Thyroid gland (tissue), 4 donors: ENCODE measurements at places on chromosomes 3 and 15.

DNA sequence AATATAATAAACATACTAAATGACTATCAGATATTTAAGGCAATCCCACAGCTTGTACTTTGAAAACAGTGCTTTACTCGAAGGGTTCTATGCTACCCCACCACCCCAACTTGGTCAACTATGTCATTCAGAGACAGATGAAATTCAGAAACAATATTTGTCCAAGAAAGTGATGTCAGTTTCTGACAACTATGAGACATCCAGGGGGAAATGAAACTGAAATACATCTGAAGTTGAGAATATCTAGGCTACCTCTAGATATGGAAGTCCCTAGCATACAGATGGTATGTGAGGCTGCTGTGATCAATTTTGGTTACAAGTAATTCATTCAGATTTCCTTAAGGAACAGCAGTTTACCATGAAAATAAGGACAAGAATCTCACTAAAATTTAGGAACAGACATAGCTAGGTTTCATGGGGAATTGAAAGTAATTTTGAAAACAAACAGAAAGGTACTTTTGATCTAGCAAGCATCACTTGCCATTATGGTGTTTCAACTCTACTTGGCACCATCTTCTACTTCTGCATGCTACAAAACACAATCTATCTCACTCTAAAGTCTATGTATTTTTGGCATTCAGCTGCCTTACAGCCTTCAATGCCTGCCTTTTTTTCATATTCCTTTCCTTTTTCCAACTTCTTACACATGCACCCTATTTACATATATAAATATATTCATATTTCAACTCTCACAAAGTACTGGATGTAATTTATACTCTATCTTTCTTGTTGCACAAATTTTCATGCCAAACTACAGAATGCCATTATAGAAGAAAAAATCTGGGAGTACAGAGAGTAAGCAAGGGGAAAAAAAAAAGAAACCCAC lies 21.7 kb downstream of the ATG3 start:
- H3K4me1 ChIP-seq = no peaks in the 10 kb centered on the region
- no peak overlapping the region for H3K27ac ChIP-seq
- peaks cover 15% of the 10 kb centered on the region for H3K36me3 ChIP-seq
- DNase-seq = no peak
- no peak overlapping the region for H3K4me3 ChIP-seq
- no peaks in the 10 kb centered on the region for H3K27me3 ChIP-seq

GRCh38 chr15:50064673-50065072 lies 54.4 kb downstream of the ATP8B4 start:
- DNase-seq = no peak
- no peaks in the 10 kb centered on the region for H3K4me1 ChIP-seq
- H3K4me3 ChIP-seq = no peak overlapping the region
- no peaks in the 10 kb centered on the region for H3K27me3 ChIP-seq

DNA sequence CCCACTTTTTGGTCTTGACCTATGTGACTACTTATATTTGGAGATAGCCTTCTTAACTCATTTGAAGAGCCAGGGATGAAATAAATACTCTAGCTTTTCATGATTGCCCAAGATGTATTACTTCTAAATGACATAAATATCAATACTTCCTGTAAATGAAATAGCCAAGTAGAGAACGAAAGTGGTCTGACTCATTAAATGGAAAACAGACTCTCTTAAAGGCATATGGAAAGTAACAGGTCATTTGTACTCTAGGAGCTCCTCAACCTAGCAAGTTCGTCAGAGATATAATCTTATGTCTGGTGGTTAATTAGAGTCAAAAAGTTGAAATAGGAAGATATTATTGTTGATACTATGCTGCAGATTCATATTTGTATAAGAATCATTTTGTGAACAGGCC lies 1105.4 kb downstream of the TUSC7 start:
- H3K27ac ChIP-seq = no peak overlapping the region
- no peaks in the 10 kb centered on the region for H3K36me3 ChIP-seq
- no peak for DNase-seq
- no peak overlapping the region for H3K4me3 ChIP-seq
- H3K27me3 ChIP-seq = no peaks in the 10 kb centered on the region

DNA sequence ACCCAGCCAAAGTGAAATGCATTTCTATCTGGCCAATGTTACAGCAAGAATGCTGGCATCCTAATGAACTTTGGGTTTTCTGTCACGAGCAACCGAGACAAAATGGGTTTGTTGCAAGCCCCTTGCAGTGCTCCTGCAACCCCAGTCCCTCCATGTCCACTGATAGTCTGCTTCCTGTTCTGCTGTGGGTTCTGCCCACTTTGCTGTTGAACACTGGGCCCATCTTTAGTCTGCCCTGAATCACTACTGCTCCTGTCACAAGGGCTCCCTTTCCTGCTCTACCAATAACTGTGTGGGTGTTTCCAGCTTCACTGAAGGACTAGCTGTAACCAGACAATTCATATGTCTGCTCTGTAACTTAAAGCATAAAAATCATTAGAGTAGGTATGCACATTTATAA lies 12.7 kb upstream of the OXSR1 start:
- H3K27me3 ChIP-seq = no peaks in the 10 kb centered on the region
- H3K36me3 ChIP-seq = no peaks in the 10 kb centered on the region
- H3K4me3 ChIP-seq = no peak overlapping the region
- peaks cover 10% of the 10 kb centered on the region for H3K4me1 ChIP-seq

- H3K36me3 ChIP-seq = no peaks in the 10 kb centered on the region
- H3K4me1 ChIP-seq = no peaks in the 10 kb centered on the region
- no peaks in the 10 kb centered on the region for H3K27me3 ChIP-seq
- H3K4me3 ChIP-seq = no peak overlapping the region
Observed at GRCh38 chr3:196517162-196517800, 2.1 kb upstream of the SMCO1 start.

DNA sequence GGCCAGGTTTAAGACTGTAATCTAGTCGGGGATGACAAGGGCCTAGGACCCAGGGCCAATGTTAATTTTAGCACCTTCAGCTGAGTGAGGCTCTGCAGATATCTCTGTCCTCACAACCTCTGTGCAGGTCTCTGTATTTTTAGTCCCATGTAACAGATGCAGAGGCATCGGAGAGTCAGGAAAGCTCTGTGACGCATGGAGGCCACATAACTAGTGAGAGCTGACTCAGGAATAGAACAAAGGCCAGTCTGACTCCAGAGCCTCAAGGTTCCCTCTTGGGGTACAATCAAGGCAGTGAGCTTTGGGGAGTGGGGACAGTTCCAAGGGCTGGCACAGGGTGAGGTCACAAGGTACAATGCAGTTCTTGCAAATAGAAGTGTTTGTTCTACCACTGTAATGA lies 31.0 kb downstream of the FSTL1 start:
- H3K36me3 ChIP-seq = no peaks in the 10 kb centered on the region
- H3K4me3 ChIP-seq = no peak overlapping the region
- H3K27ac ChIP-seq = no peak overlapping the region
- DNase-seq = no peak
- H3K4me1 ChIP-seq = peaks cover 13% of the 10 kb centered on the region

DNA sequence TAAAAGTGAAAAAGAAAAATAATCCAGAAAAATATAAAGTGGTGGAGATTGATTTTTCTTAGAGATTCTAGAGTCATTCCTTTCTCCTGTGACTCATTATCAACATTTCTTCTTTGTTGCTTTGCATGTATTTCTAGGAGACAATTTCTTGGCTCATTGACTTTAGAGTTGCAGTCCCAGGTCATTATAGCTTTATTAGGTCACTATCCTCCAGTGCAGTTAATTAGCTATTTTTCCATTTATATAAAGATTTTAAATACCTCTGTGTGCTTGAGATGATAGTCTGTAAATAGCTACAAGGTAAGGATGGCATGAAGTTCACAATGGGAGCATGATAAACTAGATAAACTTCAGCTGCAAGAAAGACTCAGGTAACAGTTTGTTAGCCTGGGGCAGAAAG lies at the start of gene OR4F15:
TSS of gene OR4F15 (plus strand) at position 301 of the 400 bp plus-strand sequence. CDS start 5,985 bp downstream, outside the sequence.
- DNase-seq = no peak
- H3K27me3 ChIP-seq = no peaks in the 10 kb centered on the region
- no peak within 1 kb of the TSS for H3K4me3 ChIP-seq
- no peaks in the 10 kb centered on the region for H3K4me1 ChIP-seq
- H3K27ac ChIP-seq = no peak within 1 kb of the TSS
- H3K36me3 ChIP-seq = no peaks in the 10 kb centered on the region

DNA sequence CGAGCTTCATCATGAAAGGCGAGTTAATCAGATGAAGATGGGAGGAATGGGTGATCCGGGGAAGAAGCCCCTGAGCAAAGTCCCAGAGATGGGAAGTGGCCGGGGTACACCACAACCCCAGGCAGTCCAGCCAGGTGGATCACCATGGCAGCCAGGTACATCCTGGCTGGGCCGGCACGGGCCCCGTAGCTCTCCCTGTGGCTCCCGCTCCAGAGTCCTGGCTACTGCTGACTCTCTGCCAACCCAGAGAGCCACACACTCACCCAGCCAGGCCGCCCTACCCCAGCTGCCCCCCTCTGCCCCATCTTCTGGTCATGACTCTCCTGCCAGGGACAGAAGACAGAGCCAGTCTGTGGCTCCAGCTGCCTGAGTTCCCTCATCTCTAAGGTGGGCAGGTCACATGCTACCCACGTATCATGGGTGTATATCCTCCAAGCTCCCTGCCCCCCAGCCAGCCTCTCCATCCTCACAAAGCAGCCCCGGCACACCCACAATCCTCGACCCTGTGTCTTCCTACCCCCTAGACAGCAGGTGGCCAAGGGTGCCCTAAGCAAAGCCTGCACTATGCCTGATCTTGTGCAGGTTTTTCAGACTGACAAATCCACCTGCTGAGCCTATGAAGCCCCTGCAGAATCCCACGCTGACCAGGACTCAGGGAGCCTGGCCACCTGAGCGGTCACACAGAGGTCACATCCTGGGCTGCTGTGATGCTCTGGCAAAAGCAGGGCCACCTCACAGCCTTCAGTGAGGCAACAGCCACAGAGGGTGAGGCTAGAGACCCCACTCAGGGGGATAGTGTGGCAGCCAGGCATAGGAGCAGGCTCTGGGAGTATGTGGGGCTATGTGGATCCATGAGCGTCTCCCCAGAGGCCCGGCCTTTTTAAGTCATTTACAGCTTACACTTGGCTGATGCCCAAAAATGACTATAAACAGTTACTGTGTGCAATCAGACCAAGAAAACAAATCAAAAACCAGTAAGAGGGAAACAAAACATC lies 13.2 kb downstream of the XXYLT1 start:
- no peaks in the 10 kb centered on the region for H3K27me3 ChIP-seq
- no peak overlapping the region for H3K27ac ChIP-seq
- DNase-seq = no peak
- H3K36me3 ChIP-seq = no peaks in the 10 kb centered on the region
- no peak overlapping the region for H3K4me3 ChIP-seq

- H3K4me1 ChIP-seq = no peaks in the 10 kb centered on the region
- H3K4me3 ChIP-seq = no peak overlapping the region
- no peaks in the 10 kb centered on the region for H3K36me3 ChIP-seq
- no peaks in the 10 kb centered on the region for H3K27me3 ChIP-seq
Observed at GRCh38 chr3:132911741-132912415, 126.3 kb upstream of the TMEM108 start.

GRCh38 chr3:126896968-126897367 lies 85.9 kb upstream of the PLXNA1 start:
- no peak for DNase-seq
- no peak overlapping the region for H3K27ac ChIP-seq
- H3K4me1 ChIP-seq = no peaks in the 10 kb centered on the region
- H3K4me3 ChIP-seq = no peak overlapping the region
- H3K27me3 ChIP-seq = no peaks in the 10 kb centered on the region

DNA sequence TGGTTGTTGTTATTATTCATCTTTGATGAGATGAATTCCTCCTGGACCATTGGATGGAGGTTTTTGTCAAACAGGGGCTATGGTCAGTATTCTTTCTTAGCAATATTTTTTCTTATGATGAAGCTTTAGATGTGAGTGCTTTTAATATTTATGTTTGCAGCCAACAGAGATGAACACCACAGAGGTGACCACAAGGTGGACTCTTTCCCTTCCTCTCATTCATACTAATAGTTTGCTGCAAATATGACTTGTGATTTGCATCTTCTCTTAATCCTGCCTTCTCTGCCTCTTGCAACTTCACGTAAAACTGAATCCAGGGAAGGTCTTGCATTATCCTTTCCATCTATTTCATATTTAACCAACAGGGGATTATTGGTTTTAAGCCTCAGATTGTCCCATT lies 473.1 kb upstream of the UBE2E2 start:
- H3K4me1 ChIP-seq = no peaks in the 10 kb centered on the region
- no peaks in the 10 kb centered on the region for H3K36me3 ChIP-seq
- no peak overlapping the region for H3K4me3 ChIP-seq
- DNase-seq = no peak
- H3K27ac ChIP-seq = no peak overlapping the region

DNA sequence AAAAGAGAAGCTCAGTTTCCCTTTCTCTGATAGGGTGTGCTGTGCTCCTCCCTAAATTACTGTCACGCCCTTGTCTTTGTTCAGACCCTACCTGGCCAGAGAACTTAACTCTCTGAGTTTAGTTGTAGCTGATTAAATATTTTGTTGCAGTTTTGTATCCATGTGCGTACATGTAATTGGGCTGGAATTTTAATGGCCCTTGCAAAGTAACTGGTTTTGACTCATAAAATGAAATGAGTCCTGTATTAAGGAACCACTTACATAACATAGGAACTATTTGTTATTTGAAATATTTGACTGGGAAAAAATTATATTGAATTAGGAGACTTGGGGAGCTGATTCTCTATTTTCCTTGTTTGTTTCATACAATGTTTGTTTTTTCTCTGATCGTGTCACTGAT lies 80.2 kb downstream of the LRRK1 start:
- DNase-seq = no peak
- peaks cover 5% of the 10 kb centered on the region for H3K4me1 ChIP-seq
- H3K27ac ChIP-seq = no peak overlapping the region
- H3K4me3 ChIP-seq = no peak overlapping the region
- no peaks in the 10 kb centered on the region for H3K27me3 ChIP-seq

- no peak for DNase-seq
- H3K36me3 ChIP-seq = no peaks in the 10 kb centered on the region
- no peaks in the 10 kb centered on the region for H3K27me3 ChIP-seq
- no peak overlapping the region for H3K27ac ChIP-seq
- peaks cover 13% of the 10 kb centered on the region for H3K4me1 ChIP-seq
Observed at GRCh38 chr3:138615462-138615861, 6.9 kb downstream of the FAIM start.

GRCh38 chr15:77855871-77856270 lies 221.6 kb downstream of the TBC1D2B start:
- peaks cover 5% of the 10 kb centered on the region for H3K4me1 ChIP-seq
- no peak for DNase-seq
- no peaks in the 10 kb centered on the region for H3K36me3 ChIP-seq
- no peaks in the 10 kb centered on the region for H3K27me3 ChIP-seq
- no peak overlapping the region for H3K4me3 ChIP-seq

GRCh38 chr3:66297900-66298299 lies 77.1 kb downstream of the SLC25A26 start:
- no peaks in the 10 kb centered on the region for H3K36me3 ChIP-seq
- H3K27ac ChIP-seq = peak overlapping the region; percentile 49
- H3K4me1 ChIP-seq = peaks cover 19% of the 10 kb centered on the region

- DNase-seq = no peak
- H3K4me1 ChIP-seq = no peaks in the 10 kb centered on the region
- no peaks in the 10 kb centered on the region for H3K36me3 ChIP-seq
Observed at GRCh38 chr3:63192248-63192647, 85.9 kb upstream of the SYNPR start.
